ENCODE measurements at places on chromosomes 6 and 20.

DNA sequence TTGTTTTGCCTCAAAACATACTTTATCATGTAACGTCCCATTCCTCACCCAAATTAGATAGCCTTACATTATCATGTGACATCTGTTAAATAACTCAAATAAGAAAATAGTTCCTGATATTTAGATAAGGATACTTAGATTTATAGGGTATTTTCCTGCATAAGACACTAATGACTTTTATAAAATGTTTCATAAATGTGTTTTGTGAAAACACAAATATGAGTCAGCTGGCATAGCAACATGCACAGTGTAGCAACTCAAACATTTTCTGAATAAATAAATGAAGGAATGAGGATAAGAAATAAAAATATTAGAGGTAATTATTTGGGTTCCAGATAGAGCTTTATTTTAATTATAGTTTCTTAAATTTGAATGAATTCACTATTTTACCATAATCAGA, 460.4 kb upstream of the PLCB4 start:
- no peak for DNase-seq

DNA sequence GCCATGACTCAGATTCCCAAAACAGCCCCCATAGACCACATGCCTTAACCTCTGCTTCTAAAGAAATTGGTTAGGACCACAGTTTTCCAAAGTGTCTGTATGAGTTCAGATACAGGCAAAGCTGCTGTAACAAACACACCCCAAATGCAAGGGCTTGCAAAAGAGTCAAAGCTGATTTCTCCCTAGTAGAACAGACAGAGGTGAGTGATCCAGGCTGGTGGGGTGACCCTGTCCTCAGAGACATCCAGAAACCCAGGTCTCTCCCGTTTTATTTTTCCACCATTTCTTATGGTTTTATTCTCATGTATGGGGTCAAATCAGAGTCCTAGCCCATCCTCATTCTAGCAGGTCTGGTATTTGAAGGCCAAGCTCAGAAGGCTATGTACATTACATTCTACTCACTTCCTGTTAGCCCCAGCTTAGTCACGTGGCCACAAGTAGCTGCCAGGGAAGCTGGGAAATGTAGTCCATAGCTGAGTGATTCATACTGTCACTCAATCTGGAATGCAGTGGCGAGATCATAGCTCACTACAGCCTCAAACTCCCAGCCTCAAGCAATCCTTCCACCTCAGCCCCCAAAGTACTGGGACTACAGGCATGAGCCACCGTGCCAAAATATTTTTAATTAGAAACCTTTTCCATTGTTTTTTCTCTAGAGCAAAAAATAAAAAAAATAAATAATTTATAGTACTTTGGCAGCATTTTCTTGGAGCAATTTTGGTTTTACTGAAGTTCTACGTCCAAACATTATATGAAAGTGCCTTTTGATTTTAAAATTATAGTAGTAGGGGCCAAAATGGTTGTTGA, 175.2 kb downstream of the ZMYND8 start:
- no peak for DNase-seq

DNA sequence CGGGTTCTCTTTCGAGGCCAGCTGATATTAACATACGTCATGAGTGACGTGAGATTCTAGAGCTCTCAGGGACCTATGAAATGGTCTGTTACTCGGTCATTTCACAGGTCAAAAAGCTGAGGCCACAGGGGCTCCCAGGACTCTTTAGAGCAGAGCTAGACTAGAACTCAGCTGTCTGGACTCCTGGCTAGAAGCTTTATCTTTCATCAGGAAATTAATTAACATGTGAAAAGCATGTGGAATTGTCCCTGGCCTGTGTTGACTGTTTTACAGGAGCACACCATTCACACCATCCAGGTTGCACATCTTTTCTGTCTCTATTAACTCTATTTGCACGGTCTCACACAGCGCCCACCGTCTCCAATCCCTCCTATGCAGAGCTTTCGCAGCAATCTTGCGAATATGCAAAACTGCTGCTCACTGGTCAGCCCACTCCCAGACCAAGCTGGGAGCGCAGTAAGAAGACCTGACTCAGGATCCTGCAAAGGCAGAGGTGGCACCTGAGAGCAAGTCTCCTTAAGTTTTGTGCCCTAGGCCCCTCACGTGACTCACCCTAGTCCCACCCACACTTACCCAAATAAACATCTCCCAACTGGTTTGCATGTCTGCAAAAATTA, 522.5 kb downstream of the CD83 start:
- DNase-seq: no peak

- no peak for DNase-seq
These were observed 123.0 kb upstream of the FAM184A start for GRCh38 chr6:119201480-119201879.

DNA sequence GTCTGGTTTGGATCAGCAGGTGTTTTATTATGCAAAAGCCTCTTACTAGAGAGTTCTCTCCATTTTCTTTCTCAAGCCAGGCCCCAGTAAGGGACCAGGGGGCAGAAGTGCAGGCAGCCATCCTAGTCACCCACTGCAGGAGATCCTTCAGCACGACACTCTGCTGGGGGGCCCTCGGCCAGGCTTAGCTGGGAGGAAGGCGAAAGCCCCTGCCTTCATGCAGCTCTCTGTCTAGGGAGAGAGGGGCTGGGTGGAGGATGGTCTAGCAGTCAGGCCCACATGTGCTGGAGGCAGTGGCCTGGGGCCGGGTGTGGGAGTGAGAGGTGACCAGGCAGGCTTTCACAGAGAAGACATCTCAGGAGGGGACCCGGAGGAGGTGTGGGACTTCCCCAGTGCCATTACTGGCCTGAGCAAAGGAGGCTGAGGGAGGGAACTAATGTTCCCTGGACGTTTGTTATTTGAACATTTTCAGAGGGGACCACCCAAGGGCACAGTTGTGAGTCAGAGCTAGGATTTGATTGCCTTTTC, 33.5 kb upstream of the VSTM2L start:
- no peak for DNase-seq

DNA sequence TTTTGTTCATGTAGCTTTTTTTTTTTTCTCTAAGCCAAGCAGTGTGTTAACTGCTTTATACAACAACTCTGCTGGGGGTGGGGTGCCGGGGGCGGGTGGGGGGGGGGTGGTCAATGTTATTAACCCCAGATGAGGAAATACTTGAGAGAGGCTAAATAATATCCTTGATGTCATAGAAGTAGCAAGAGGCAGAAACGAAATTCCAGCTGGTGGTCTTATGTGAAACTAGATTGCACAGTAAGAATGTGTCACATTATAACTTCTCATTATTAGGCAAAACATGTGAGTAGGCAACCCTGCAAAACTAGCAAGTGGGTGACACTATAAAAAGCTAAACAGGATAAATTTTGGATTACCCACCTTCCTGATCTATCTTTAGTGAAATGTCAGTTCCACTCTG, 12.8 kb downstream of the MYLK4 start:
- DNase-seq: no peak

DNA sequence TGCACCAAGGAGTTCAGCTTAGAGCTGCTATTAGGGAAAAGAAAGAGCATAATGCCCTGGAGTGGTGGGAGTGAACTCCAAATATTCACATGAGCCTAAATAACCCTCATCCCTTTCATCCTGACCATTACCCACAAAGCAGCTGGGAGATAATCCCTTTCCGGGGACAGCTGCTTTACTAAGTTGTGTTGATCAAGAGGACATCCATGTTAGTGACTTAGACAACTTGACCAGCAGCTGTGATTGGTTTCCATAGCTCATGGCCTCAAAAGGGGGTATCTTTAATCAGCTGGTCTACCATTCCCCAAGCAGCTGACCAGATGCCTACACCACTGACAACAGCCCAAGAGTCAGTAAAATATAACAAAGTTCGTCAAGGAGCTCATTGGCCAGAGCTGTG, 75.8 kb upstream of the LY86 start:
- DNase-seq: no peak

DNA sequence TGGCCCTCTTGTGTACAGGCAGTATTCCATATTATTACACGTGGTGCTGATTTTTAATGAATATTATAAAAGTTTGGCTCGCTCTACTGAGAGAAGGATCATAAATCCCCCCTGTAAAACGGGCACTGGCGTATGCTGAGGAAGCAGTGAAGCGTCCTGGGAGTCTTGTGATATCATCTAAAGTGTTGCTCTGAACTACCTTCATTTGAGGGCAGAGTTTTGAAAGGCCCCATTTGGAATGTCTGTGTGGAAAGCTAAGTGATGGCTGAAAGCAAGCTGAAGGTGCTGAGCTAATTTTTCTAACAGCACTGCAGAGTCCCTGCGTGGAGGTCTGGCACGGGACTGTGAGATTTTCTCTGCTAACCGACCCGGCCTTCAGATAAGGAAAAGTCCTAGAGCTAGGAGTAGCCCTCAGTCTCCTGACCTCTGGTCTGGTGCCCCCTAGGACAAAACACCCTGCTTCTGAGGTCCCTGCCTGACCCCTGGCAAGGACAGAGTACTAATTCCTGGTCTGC, 1.3 kb upstream of the BACH2 start:
- no peak for DNase-seq

DNA sequence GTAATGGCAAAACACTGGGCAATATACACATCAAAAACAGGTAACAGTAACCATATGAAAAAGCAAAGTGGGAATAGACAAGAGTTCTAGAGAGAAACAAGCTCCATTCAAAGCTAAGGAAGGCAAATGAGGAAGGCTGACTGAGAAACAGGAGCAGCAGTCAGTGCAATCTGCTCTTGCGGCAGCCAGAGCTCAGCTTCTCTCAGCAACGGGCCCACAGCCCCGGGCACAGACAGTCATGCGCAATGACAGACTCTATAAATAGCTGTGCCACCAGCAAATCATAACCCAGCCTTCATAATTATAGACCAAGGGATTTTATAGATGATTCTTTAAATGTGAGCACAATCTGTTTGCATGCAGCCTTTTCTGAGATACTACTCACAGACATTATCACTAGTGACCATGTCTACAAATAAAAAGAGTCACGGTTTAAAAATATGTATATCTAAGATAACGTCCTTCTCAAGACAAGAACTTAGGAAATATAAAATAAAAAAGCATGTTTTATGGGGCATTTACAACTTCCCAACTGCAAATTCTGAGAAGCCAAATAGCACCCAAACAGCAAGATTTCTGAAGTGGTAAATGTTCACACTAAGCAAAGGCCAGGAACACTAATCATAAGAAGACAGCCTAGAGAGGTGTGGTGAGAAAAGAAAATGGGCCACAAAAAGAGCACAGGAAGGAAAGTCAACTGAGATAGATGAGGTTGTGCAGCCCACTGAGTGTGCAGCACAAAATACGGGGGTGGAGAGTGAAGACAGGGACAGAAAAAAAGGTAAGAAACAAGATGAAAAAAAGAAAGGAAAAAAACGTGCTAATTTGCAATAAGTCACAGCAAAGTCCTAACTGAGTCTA, 39.9 kb upstream of the BEND6 start:
- DNase-seq: no peak

DNA sequence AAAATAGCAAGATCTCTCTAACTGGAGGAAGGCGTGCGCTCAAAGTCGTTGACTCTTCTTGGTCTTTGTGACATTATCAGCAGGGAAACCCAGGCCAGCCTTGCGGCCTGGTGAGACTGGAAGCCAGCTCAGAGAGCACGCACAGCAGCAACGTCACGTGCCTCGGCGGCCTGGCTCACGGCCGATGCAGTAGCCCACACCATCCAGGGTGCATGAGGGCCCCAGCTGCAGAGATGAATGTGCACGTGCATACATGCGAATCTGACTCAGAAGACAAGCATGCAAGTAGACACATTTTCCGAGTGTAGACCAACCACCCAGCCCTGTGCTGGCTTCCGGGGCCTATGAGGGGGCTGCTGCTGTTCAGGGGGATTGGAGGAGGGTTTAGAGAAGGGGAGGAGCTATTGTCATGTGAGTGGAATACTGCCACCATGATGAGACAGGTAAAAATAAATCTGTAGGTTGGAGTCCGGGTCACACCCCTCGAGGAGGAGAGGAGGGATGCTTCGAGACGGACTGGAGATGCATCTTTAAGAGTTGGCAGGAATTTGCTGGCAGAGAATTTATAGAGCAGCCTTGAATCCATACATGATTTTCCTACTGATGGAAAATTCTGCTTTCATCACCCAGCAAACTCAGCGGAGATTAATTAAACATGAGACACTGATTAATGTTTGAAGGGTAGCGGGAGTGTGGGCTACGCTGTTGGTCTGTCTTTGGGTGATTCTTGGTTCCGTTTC, 388.2 kb downstream of the CDH4 start:
- no peak for DNase-seq

DNA sequence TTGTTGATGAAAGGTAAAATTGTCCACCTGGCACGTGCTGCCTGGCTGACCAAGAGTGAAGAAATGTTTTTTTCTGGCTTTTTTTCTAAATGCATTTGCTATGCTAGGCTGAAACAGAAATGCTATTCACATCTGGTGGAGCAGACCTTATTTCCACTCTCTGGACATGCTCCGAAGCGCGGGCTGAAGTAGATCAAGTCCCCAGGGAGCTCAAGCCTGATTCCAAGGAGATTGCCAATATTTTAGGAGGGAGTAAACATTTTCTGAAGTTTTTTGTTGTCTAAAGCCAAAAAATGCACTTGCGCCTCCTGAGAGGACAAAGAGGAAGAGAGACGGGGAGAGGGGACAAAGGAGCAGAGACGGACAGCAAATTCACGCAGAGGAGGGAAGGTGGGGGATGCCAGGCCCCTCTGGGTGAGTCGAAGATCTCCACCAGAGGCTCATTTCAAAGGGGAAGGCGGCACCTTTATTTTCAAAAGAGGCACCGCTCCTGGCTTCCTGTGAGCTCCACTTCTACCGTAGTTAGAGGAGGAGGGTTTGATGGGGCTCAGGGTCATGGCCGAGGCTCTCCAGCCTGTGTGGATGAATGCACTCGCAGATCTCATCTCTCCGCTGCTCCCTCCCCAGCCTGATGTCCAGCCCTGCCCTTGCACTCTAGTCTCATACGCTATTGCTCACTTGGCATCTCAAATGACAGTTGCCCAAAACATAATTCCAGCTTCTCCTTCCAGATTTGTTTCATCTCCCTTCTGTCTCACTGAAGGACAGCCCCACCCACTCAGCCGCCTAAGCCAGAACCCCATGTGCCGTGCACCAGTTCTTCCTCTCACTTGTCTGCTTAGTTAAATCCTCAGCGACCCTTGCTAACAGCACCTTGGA, 23.1 kb upstream of the SMOC2 start:
- no peak for DNase-seq

GRCh38 chr6:92024110-92024509, 1395.2 kb downstream of the EPHA7 start:
- DNase-seq: no peak

GRCh38 chr6:17031961-17032360, 69.9 kb upstream of the STMND1 start:
- no peak for DNase-seq

GRCh38 chr20:2303673-2304072, 7.9 kb downstream of the TGM3 start:
- no peak for DNase-seq

GRCh38 chr6:108633436-108633835, 72.7 kb downstream of the FOXO3 start:
- no peak for DNase-seq

GRCh38 chr20:49483696-49484123, 1.2 kb upstream of the KCNB1 start:
- no peak for DNase-seq

GRCh38 chr6:4880363-4880762, 104.2 kb downstream of the CDYL start:
- DNase-seq: no peak

DNA sequence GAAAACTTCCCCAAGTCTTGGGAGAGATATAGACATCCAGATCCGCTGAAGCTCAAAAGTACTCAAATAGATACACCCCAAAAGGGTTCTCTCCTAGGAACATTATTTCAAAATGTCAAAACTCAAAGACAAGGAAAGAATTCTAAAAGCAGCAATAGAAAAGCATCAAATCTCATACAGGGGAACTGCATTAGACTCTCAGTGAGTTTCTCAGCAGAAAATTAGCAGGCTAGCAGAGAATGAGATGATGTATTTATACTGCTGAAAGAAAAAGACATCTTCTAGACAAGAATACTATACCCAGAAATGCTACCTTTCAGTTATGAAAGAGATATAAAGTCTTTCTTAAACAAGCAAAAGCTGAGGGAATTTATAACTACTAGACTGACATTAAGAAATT, 75.5 kb upstream of the RIMS1 start:
- DNase-seq: no peak

Measured in stimulated activated CD8-positive, alpha-beta memory T cell treated with anti-CD3 and anti-CD28 coated beads, Interleukin-4, amount 100 ng/mL, for 4 hours (primary cell).